ENCODE measurements at places on chromosomes 12 and 14.

GRCh38 chr12:23855813-23856212 lies 93.7 kb downstream of the SOX5 start:
- no peak for DNase-seq

GRCh38 chr14:85454226-85454813 lies 75.6 kb upstream of the FLRT2 start:
- DNase-seq = no peak

- DNase-seq = no peak
Measured at GRCh38 chr12:28618772-28619171, 428.5 kb downstream of the CCDC91 start.

GRCh38 chr12:11621797-11622423 lies 27.6 kb upstream of the ETV6 start:
- DNase-seq = no peak

DNA sequence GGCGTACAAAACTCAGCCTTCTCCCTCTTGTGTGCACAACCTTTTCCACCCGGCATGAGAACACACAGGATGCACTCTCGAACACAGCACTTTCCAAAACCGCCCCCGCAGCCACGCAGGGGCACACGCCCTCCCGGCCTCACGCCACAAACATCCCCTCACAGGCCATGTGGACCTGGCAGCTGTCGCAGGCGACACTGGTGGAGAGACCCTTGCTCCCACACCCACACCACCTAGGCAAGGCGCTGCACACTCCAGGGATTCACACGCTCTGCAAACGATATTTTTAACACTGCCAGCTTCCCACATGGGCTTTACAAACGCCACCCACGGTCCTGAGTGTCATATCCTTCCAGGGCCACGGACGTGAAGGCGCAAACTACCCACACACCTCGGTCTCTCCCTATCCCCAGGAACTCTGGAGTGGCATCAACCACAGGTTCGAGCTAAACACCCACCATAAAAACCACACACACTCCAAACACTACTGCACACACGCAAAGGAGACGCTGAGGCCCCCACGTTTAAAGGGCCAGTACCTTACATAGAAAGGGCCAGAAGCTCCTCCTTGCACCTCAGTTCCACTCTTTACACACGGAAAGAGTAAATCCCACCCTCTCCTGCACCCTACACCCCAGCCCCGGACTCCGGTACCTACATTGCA lies 12.4 kb upstream of the ITGB7 start:
- DNase-seq = no peak

DNA sequence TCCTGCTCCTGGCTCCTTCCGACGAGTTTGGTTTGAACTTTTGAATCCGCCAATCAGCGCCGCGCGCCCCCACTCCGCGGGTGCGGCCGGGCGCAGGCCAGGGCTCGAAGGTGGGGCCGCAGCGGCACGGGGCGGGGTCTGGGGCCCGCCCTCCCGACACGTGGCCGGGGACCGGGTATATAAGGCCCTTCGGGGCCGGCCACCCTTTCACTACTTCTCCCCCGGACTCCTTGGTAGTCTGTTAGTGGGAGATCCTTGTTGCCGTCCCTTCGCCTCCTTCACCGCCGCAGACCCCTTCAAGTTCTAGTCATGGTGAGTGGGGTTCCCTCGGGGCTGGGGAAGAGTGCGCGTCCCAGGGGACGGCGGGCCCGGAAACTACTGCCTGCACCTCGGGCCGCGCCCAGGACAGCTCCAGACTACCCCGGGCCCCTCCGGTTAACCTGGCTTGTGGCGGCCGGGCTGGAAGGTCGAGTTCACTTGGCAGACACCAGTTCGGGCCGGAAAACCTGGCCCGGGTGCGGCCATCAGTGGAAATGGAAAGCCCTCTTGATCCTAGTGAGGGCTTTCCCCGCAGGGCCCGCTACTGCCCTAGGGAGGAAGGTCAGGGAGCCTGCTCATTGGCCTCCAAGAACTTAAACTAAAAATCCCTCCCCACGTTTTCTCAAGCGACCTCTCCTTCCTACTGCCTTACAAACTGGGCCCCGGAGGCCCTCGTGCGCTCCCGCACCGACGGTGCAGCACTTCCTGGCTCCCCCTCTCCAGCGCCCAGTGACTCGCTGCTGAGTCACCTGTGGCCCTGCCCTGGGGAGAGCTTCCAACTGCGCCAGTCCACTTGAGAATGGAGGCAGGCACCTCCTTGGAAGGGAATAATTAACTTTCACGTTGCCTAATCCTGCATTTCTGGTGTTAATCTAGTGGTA lies at the start of gene TUBA1C:
Gene TUBA1C, plus strand, starts transcription at position 210 of the 920 bp plus-strand sequence. Its CDS starts 100 bp downstream, at position 310.
- DNase-seq = peak; percentile 63

GRCh38 chr12:753611-754472 lies 1.5 kb downstream of the WNK1 start:
- DNase-seq = peak; percentile 12

DNA sequence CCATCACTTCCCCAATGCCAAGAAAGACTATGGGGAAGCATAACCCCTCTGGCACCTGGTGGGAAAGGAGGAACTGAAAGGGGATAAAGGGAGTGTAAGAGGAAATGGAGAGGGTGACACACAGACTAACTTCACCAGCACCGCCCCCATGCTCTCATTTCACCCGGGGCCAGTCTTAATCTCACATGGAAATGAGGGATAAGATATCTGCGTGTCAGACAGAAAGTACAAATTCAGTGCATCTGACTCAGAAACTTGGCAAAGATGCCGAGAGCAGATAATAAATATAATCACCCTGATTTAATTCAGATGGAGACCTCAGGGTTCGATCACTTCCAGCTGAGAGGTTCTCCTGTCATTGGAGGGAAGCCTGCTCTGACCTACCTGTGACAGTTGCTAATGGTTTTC lies 191.6 kb downstream of the DUSP6 start:
- DNase-seq = no peak

Data from NCI-H1092 (cell line).